ENCODE measurements at places on chromosomes 16 and 17.
A peak's percentile ranks its signal among the peaks of the same experiment; 100 is the strongest.

GRCh38 chr16:49013727-49014080, 267.9 kb downstream of the CBLN1 start:
- DNase-seq = no peak

- DNase-seq = no peak
These were observed 29.0 kb downstream of the TRPV2 start for GRCh38 chr17:16444258-16444886.

DNA sequence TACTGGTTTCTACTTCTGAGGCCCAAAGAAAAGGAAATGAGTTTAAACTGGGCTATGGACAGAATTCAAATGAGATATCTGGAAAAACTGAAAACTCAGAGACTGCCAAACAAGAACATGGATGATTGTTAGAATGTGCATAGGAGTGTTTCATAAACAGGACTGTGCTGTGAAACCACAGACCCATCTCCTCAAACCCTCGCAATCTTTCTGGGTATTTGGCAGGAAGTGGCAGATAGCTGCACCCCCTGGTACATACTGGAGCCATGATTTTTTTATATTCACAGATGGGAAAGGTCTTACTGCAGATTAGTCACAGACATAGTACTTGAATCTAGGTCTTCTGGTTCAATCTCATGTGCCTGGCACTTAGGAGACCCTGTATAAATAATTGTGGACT, 145.0 kb downstream of the CCDC182 start:
- DNase-seq = no peak

GRCh38 chr16:55737318-55737717, 81.5 kb downstream of the SLC6A2 start:
- DNase-seq = no peak

DNA sequence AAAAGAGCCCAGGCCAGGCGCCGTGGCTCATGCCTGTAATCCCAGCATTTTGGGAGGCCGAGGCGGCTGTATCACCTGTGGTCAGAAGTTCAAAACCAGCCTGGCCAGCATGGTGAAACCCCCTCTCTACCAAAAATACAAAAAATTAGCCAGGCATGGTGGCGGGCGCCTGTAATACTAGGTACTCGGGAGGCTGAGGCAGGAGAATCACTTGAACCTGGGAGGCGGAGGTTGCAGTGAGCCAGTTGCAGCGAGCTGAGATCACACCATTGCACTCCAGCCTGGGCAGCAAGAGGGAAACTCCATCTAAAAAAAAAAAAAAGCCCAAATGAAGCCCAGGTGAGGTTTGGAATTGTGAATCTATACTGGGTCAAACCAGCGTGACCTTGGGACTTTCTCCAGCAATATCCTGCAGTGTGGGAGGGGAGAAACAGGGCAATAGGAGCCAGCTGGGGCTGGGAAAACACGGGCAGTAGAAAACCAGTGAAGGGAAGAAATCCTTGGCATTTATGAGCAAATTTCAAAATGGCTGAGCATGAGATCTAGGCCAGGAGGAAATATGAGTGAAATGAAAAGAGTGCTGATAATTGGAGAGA, 8.2 kb upstream of the DHX8 start:
- no peak for DNase-seq

DNA sequence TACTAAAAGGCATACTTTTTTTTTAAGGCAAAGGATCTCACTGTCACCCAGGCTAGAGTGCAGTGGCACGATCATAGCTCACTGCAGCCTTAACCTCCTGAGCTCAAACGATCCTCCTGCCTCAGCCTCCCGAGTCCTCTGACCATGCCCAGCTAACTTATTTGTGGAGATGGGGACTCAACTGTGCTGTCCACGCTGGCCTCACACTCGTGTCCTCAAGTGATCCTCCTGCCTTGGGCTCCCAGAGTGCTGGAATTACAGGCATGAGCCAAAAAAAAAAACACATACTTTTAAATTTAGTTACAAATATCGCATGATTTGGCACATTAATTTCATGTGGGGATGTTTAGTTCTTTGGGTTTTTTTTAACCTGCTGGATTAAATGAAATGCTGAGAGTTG, 207.7 kb upstream of the CHMP6 start:
- DNase-seq = no peak

DNA sequence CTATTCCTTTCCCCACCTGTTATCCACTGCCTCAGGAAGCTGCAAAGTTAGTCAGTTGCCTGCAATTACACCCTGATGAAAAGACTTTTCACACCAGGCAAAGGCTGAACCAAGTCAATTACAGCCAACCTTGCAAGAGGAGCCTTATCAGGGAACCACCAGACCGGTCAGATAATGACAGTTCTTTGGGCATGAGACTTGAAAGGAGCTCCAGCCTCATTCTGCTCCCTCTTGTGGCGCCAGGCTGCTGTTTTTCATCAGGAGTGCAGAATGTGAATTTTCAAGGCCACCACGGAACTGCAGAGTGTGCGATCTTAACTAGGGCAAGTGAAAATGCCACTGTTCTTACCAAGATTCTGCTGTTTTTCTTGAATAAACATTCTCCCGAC, 22.5 kb downstream of the DNAI2 start:
- no peak for DNase-seq

GRCh38 chr16:14405611-14406537, 224.2 kb downstream of the PARN start:
- peak; percentile 9 for DNase-seq

DNA sequence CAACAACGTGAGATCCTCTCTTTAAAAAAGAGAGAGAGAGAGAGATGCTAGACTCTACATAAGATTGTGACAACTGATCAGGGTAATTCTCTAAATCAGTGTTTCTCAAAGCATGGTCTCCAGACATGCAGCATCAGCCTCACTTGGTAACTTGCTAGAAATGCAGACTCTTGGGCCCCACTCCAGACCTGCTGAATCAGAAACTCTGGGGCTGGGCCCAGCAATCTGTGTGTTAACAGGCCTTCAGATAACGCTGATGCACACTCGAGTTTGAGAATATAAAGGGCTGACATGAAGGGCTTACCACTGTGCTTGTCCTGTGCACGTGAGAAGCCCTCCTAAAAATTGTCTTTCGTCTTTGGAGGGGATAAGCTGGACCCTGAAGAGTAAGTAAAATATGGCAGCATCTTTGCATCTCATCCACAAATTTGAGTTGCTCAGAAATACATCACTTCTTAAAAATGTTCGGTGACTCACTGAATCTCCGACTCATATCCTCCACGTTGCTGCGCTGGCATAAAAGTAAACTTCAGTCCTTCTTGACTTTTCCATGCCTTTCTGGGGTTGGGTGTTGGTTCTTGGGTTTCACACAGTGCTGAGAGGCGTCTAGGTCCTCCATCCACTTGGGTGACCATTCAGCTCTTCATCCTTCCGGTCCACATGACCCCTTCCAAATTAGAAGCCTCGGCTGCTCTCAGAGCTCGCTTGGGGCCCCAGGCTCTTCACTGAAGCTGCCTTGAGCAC, 26.1 kb upstream of the KDM8 start:
- DNase-seq = no peak

DNA sequence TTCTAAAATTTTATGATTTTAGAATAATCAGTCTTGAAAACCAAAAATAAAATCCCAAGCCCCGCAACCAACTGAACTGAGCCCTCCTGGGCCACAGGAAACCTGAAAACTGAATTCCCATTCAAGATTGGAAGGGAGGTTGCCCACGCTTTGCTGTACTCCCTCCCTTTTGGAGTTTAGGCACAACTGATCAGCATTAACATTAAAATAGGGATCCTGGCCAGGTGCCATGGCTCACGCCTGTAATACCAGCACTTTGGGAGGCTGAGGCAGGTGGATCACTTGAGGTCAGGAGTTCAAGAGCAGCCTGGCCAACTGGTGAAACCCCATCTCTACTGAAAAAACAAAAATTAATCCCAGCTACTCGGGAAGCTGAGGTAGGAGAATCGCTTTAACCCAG, 52.7 kb upstream of the NETO2 start:
- DNase-seq = no peak

DNA sequence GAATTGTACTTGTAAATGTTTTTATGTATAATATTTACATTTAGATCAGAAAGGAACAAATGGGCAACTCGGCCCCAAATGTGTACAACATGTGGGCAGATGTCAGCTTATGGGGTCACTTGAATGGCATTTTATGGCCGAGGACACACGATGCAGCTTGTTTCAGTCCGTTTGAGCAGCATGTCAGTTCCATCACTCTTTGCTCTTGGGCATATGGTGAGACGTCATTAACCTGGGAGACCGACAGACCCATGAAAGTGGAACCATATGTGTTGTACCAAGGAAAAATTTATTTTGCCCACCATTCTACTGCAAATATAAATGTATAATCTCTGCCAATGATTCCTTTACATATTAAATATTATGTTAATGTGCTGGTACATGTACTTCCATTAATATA, 561.9 kb upstream of the SOX9 start:
- DNase-seq = no peak

GRCh38 chr16:64919929-64920607, 201.8 kb downstream of the CDH11 start:
- no peak for DNase-seq

- no peak for DNase-seq
These were observed 399.9 kb upstream of the ZFHX3 start for GRCh38 chr16:73447846-73448245.

DNA sequence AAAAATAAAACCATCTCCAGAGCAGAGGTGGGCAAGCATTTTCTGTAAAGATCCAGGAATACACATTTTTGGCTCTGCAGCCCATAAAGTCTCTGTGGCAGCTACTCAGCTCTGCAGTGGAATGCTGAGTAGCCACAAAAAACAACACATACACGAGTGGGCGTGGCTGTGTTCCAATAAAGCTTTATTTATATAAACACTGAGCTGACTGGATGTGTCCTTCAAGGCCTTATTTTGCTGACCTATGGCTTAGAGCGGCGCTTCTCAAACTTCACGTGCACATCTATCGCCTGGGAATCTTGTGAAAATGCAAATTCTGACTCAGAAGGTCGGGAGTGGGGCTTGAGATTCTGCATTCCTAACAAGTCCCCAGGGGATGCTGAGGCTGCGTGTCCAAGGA, 39.7 kb downstream of the XYLT1 start:
- DNase-seq = no peak

DNA sequence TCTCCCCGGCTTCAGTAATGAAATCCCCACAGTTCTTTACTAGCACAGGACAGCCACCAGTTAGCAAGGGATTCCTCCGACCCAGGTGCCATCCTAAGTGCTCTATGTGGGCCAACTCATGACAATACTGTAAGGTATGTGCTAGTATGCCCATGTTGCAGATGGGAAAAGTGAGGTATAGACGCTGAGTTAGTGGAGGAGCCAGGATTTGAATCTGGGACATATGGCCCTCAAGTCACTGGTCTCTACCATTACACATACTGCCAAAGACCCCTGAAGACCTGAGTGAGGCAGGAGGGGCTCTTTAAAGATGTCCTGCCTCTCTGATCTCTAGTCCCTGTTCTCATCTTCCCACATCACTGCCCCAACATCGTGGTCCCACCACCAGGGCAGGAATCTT, 36.2 kb upstream of the MRPS23 start:
- DNase-seq = no peak
